ENCODE measurements at places on chromosomes 7 and 10.

- DNase-seq: no peak
These were observed 171.4 kb downstream of the PTN start for GRCh38 chr7:137172105-137172590.

GRCh38 chr10:123042708-123043408, 34.1 kb downstream of the ACADSB start:
- no peak for DNase-seq

GRCh38 chr10:19652750-19653149, 163.5 kb upstream of the PLXDC2 start:
- DNase-seq: no peak

GRCh38 chr10:125231813-125232475, 71.6 kb upstream of the CTBP2 start:
- DNase-seq: no peak

GRCh38 chr10:63266391-63267316, 133.5 kb downstream of the NRBF2 start:
- DNase-seq: no peak

DNA sequence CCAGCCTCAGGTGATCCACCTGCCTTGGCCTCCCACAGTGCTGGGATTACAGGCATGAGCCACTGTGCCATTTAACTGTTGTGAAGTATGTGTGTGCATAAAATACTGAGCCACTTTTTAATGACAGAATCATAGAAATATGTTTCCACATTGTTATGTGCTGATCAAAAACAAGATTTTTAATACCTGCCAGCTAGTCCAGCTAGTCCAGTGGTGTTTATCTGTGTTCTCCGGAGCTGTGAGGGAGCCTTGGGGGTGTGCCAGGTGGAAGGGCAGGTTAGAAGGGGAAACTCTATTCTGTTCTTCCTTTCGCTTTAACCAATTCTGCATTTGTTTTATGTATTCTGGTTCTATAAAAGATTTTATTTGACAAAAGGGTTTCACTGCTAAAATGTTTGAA, 7.0 kb downstream of the FAM221A start:
- DNase-seq: no peak

DNA sequence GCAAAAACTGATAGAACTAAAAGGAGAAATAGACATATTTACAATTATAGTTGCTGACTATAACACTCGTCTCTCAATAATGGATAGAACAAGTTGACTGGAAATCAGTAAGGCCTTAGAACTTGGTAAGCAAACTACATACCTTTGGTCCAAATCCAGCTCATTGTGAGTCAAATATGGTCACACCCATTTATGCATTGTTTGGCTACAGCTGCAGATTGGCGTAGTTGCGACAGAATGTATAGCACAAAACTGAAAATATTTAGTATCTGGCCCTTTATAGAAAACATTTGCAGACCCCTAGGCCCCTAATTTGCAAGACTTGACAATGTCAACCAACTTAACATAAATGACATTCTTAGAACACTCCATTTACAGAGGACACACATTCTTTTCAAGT, 103.6 kb upstream of the EGR2 start:
- DNase-seq: peak; percentile 63

- no peak for DNase-seq
These were observed 527.7 kb upstream of the POM121L12 start for GRCh38 chr7:52507546-52508255.

DNA sequence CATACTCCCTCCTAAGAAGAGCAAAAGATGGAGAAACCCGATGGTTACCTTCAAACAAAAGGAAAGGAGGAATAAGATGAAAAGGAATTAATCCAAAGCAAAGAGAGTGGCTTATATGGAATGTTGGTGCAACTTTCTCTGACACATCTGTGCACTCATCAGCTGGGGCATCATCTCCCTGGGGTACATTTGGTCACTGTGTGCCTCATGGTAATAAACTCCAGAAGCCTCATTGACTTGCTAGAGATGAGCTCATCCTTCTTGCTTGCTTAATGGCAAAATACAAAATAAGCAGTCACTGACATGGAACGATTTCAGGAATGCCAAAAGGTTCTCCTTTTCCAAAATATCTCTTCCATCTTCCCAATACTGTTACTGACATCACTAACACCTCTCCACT, 22.5 kb downstream of the CAV1 start:
- no peak for DNase-seq

DNA sequence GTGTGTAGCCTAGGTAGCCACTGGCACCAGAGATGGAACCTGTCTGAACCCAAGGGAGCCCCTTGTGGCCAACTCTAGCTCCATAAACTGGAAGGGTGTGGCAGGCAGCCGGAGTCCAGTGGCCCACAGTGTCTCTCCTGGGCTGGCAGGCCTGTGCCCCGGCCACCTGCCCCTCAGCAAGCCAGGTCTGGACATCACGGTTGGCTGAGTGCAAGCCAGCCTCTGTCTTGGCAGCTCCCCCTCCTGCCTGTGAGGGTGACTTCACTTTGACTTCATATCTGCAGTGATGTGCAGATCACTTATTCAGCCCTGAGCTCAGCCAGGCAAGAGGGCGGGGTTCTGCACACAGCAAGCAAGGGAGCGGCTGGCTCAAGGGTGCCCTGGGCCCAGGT, 1.3 kb upstream of the RET start:
- no peak for DNase-seq

DNA sequence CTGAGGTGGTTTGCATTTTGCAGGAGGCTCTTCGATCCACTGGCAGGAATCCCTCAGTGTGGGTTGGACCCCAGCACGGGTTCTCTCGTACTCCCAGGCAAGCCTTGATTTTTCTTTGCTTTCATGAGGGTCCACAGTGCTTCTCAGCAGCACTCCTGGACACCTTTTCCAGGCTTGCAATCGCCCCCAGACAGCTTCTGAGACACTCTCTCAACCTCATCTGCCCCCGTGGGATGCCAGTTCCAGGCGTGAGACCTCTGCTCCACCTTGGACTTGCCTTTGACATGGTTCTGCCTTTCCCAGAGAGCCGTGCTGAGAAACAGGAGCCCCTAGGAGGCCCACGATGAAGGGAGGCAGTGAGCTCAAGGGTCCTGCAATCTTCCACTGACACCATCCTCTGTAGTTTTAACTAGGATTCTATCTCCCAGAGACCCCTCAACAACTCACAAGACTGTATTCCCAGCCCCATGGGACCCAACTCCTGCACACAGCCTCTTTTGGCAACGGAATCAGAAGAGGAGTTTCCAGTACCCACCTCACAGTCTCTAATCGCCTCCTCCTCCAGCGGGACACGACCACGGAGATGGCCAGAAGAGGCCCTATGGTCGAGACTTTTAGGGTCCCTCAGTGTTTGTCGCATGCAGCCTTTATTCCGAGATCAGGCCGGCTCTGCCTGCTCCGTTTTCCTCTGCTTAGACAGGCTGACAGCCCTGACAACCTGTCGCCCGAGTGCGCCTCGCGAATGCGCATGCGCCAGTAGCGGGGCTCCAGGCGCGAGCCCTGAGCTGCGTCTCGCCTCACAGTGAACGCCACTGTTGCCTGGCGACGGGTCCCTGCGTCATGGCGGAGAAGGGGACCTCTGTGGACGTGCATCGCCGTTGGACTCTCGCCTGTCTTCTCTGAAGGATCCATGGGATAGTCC, 26.0 kb upstream of the ZNF273 start:
- DNase-seq: peak; percentile 26

DNA sequence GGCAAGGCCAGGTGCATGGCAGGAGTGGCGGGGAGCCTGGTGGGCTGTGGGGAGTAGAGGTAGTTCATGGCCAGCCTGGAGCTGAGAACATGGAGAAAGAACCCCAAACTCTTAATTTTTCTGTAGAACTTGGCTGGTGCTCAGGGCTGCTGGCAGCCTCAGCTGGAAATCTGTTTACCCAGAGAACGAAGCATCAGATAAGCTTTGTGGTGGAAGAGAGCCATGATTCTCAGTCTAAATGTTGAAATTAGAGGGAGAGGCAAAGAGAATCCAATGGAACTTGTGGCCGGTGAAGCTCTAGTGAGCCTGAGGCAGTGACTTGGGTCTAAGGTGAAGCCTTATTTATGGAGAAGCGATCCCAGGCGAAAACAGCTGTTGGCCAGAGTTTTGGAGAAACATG, 126.4 kb downstream of the CCDC3 start:
- DNase-seq: peak; percentile 5

DNA sequence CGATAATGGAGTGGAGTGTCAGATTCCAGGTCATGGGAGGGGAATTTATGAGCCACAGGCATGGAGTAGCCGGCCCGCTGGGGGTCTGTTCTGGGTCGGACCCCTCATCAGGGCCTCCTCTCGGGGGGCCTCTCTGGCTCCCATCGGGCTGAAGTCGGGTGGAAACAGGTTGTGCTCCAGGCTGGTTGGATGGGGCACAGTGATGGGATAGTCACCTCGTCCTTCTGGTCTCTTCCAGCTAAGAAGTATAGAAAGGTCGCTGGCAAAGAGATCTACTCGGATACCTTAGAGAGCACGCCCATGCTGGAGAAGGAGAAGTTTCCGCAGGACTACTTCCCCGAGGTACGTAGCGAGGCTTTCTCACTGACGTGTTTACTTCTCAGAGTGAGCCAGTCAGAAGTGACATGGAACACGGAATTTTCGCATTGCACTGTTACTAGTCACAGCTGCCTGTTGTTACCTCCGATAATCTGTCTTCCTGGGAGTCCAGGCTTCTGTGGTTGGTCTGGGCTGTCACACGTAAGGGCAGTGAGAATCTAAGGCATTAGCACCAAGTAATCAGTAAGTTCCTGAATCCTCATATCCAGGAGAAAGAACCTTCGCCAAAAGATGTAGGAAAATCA, 88.3 kb downstream of the NKX6-2 start:
- DNase-seq: no peak

DNA sequence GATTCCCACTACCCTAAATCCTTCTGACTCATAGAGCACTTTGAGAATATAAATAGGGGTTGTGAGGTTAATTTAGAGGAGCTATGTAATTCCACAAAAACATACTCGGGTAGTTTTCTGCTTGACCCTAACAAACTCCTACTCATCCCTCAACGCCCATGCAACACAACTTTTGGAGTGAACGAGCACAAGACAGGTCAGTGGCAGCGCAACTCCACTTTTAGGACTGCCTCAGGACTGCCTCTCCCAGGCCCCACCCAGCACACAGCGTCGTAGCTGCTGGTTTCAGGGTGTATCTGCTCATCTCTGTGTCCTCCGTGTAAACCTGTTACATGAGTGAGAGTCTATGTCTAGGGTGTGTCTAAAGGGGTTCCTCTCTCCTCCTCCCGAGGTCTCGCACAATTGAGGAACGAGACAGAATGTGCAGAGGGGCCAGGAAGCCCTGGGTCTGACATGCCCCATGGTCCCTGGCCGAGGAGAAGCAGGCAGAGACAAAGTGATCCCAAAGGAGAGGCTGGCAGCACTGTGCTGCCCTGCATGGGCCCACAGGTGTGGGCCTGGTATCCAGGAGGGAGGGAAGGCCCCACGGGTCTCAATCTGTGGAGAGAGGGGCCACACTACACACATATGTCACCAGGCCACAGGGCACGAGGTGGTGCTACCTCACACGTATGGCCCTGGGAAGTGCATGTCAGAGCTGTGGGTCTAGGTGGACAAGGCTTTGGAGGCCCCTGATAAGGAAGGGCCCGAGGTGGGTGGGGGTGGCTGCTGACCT, 45.5 kb downstream of the CAMK2B start:
- DNase-seq: no peak
